ENCODE measurements at places on chromosomes 1 and 21. TPM values are rescaled to one million over a fixed set of nuclear protein-coding genes. Genes with fewer than 3 reads are reported as not detected.

The RBP7 gene
- 3.2 TPM for polyA plus RNA-seq

The IRF6 gene
- polyA plus RNA-seq: 0.34 TPM

DNA sequence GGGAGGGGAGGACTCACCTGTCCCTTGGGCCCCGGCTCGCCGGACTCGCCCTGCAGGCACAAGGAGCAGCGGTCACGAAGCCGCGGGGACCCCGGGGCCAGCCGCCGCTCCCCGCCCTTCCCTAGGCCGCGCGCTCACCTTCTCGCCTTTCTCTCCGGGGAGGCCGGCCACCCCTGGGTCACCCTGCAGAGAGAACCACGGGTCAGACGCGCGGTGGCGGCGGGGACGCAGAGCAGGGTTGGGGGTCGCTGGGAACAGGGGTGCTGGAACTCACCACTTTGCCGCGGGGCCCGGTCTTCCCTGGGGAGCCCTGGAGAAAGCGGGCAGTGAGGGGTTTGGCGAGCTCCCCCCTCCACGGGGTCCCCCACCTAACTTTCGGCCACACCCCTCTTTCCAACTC, 13.3 kb downstream of the COL9A2 start:
- no peak for DNase-seq

DNA sequence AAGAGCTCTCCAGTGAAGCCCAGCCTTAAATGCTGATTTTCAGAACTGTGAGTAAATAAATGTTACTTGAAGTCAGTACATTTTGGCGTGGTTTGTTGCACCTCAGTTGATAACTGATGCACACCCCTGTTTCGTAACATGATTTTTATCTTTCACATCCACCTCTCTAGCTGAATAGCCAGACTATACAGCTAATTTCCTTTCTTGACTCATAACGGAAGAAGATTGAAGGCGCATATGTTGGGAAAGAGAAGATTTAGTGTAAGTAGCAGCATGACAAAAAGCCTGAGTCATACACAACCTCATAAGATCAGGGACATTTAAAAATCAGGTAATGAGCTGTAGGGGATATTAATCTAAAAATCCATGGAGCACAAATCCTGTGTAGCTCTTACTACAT, 716.2 kb upstream of the ZP4 start:
- no peak for DNase-seq

GRCh38 chr1:228360533-228361313, 45.9 kb downstream of the TRIM11 start:
- no peak for DNase-seq

GRCh38 chr1:61083013-61083806, 849 bp downstream of the NFIA start:
- no peak for DNase-seq

DNA sequence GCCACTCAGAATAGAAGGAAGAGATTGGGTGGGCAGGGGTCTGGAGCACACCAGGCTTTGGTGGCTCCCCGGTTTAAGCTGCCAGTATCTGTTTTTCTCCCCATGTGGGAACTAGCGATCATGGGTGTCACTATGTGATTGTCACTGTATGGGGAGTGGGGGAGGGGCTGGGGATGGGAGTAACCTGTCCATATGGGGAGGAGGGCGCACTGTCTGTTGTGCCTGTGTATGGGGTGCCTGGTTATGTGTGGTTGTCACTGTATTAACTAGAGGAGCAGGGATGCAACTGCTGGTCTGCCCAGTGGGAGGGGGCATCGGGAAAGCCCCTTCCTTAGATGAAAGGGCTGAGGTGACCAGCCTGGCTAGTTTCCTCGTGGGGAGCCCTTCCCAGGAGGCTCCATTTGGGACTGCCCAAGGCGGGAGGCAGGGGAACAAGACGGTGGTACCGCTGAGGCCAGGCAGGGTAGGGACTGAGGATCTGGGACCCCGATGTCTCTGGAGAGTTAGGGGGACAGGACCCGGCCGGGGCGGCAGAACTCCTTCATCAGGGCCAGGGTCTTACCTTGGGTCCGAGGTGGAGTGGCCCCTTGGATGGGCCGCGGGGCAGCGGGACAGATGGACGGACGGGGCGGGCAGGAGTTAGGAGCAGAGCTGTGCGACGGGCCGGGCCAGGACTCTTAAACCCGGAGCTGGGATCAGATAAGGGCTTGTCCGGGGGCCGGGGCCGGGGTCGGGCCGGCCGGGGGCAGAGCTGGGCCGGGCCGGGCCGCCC, at the start of gene KCNJ10:
KCNJ10 (minus strand) TSS at position 701 of the 772 bp plus-strand sequence. CDS start 27,628 bp downstream, outside the sequence.
- DNase-seq: no peak

DNA sequence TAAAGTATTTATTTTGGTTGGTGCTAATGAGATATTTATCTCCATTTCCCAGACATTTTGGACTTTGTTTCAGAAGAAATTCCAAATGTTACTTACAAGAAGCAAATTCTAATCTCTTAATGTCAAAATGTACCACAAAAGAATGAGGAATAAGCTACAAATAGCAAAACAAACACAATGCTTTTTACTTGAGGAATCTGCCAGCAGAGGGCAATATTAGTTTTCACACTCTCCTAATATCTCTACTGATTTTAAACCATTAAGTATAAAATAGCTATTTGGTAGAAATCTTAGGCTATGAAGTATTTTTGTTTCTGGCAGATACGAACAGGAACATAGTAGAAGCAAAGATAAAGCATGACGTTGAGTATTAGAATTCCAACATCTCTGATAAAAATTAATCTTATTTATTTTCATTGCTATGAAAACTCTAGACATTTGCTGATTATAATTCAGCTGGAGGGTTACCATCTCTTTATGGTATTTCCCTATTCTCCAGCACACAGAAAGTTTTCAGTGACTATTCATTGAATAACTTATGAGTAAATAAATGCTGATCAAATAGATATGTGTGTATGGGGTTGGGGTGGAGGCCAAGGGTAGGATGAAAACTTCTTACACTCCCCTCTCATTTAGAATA, 13.4 kb upstream of the HMCN1 start:
- DNase-seq: peak; percentile 44

DNA sequence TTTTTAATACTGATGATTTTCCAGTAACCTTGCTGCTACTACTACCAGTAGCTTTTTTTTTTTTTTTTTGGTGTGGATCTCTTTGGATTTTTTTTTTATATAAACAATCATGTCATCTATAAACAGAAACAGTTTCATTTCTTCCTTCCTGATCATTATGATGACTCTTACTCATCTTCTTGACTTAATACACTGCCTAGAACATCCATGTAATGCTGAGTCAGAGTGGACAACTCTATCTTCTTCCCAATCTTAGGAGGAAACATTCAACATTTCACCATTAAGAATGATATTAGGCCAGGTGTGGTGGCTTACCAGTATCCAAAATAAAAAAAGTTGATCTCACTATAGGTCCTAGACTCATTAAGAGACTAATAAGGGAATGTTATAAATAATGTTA, 69.1 kb downstream of the RUSC1 start:
- DNase-seq: no peak

- DNase-seq: no peak
Measured at GRCh38 chr21:44427241-44428120, 27.8 kb upstream of the LRRC3 start.

Data from forelimb muscle (tissue), 1 donor.